Amniotic stem cell (primary cell): ENCODE measurements at places on chromosomes 3 and 15.

DNA sequence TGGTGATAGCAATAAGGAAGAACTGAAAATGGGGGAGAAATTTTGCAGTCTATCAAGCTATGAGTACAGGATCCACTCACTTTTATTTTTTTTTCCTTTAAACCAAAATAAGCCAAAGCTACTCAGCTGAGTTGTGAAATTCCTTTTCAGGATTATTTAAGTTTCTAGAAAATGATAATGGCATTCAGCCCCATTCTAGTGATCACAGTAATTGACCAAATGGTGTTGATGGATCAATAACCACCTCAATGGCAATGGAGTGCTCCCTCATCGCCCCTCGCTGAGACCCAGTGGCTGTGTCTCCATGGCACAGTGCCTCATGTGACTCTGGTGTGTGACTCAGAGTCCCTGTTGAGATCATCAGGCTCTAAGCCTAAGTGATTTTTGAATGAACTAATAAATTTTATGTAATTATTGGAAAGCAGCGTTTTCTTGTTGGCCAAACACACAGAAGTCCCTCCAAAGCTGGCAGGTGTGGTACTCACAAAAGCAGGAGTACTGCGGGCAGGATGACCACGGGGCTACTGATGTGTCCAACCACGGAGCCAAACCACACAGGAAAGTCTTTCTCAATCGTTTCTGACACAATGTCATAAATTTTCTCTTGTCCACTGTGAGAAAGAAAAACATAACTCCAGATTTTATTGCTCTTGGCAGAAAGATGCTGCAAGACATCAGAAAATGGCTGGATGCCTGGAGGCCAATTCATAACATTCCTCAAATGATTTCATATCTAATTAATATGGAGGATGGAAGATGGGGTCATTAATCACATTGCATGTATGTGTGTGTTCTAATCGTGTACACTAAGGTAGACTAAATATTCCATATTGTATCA lies 14.4 kb upstream of the STARD5 start:
- no peak for DNase-seq

DNA sequence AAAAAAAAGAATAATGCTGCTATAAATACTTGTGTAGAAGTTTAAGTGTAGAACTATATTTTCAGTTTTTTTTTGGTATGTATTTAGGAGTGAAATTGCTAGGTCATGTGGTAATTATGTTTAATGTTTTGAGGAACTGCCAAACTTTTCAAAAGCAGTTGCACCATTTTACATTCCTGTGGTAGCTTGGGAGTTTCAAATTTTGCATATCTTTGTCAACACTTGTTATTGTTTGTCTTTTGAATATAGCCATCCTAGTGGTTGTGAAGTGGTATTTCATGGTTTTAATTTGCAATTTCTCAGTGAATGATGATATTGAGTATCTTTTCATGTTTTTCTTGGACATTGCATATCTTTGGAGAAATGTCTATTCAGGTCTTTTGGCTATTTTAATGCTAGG lies 30.4 kb downstream of the SKIL start:
- DNase-seq, result no peak

- DNase-seq, result no peak
These were observed 25.9 kb upstream of the GP9 start for GRCh38 chr3:129034642-129035041.

DNA sequence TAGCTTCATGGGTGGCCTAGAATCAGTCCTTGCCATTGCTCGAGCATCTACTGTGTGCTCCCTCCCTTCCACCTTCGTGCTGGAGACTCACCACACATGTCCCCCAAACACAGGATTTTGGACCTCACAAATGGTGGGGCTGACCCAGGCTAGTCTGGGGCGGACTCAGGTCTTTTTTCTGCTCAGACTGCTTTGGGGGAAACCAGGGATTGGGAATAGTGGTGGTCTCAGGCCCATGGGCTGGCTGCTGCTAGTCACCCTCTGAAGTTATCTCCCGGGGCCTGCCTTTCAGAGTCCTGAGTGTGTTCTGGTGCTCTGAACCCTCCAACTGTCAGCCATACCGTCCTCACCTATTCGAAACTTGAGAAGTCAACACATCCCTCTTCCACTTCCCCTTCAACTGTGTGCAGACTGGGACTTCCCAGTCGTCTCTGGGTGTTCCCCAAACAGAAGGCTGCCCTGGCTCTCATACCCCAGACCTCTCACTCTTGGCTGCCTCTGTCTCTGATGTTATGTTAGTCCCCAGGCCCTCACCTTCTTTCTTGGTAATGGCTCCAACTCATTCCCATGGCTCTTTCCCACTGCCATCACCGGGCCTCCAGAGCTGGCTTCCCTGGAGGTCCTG lies 46.0 kb downstream of the PPCDC start:
- no peak for DNase-seq
